ENCODE measurements at places on chromosomes 11 and 22. TPM values are rescaled to one million over a fixed set of nuclear protein-coding genes. Genes with fewer than 3 reads are reported as not detected.

DNA sequence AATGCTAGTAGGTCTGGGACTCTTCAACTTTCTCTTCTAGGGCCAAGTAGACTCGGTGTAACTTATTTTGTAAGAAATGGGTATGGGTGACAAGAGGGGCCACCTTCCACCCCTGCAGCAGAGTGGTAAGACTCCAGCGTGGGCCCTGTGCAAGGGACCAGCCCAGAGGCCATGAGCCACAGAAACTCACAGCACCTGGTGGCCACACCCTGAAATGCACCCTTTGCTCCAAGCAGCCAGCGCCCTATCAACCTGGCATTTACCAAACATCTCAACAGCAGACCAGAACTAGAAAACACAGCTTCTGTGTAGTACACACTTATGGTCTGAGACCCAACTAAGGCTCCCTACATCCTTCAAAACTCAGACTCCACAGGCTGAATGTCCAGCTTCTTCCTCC, 5.7 kb downstream of the CDCA5 start:
- no peak for DNase-seq

GRCh38 chr11:109849946-109850345, 243.2 kb upstream of the ZC3H12C start:
- no peak for DNase-seq

- DNase-seq, result no peak
Measured at GRCh38 chr22:49658902-49659280, 168.8 kb downstream of the BRD1 start.

DNA sequence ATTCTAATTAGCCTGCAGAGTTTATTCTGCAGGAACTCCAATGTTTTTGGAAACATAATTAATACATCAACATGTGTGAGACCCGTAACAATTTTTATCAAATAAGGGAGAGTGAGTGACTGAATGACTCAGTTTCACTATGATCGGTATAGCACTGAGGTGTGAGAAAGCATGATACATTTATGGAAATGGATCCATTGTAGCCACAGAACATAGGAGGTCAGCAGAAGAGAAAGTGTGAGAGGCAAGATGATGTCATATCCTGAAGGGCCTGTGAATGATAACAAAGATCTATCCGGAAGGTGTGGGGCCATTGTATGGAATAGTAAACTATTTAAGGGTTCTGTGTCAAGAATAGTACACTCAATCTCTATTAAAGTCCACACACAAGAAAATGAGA, 1406.1 kb upstream of the TENM4 start:
- no peak for DNase-seq

DDX10 gene
- 34.9 TPM for total RNA-seq

DNA sequence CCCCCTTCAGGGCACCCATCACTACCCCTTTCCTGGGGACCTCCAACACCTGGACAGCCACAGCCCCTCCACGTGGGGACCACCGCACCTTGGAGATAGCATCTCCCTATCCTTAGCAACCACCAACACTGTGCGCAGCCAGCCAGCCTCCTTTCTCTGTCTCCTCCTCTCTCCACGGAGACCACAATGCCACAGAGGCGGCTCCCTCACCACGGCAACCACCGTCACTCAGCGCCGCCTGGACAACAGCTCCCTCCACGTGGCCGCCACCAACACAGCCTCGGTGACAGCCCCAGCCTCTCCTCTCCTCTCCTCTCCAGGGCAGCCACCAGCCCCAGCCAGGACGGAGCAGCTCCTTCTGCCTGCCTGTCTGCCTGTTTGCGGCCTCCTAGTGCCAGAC, 10.5 kb downstream of the ELFN2 start:
- DNase-seq, result no peak

KRTAP5-8 gene
- total RNA-seq, result 0.64 TPM

DNA sequence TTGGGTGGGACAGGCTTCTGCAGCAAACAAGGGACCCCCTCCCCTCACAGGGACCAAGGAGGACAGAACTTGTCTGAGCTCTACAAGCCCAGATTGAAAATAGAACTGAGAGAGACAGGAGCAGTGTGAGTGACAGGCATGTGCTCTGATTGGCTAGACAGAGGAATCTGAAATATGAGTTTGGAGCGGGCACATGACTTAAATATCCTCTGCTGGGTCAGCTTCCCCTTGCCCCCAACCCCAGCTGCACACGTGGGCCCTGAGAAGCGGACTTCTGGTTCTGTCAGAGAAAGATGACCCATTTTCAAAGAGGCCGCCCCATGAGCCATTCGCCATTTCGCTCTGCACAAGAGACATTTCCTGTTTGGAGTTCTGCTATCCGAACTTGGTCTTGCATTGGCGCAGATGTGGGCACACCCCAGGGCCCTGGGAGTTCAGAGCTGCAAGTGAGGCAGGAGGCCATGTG, 5.3 kb downstream of the TUBA8 start:
- DNase-seq, result no peak

MUC5AC gene
- under 0.01 TPM for total RNA-seq
